ENCODE measurements at places on chromosomes 4 and X.

DNA sequence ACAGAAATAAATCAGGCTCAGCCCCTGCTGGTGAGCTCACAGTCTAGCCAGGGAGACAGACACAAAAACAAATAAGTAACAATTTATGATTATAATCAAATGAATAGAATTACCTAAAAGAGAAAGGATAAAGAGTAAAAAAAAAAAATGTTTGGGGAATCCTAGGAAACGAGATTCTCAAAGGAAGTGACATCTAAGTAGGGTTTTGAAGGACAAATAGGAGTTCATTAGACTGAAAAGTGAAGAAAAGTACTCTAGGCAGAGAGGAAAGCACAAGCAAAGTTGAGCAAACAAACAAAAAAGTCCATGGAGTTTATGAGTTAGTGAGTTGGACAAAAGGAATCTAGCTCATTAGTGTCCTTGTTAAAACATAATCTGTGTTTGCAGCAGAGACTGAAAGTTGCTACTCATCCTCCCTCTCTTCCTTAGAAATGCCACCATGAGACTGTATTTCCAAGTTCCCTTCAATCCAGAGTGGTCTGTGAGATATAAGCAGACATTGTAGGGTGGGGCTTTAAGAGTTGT, 145.6 kb downstream of the SPATA18 start:
- DNase-seq = no peak

DNA sequence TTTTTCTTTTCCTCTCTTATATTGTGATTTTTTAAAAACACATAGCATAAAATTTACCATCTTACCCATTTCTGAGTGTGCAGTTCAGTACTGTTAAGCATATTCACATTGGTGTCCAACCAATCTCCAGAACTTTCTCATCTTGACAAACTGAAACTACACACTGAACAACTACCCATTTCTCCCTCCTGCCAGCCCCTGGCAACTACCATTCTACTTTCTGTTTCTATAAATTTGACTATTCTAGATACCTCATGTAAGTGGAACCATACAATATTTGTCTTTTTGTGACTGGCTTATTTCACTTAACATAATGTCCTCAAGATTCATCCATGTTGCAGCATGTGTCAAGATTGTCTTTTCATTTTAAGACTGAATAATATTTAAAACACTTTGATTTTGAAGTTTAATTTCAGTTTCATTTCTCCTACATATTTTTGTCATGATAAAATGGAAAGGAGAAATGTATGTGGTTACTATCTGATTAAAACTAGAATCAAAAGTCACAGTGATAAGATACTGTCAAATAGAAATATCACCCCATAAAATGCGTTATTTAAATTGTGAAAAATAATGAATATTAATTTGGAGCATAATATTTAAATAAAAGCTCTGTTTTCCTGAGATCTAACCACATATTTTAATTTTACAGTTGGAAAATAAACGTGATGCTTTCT, 122.8 kb downstream of the DIPK2B start:
- no peak for DNase-seq

- no peak for DNase-seq
Observed at GRCh38 chr4:165393704-165394103, 14.9 kb downstream of the CPE start.

- DNase-seq = no peak
Observed at GRCh38 chr4:140858897-140859296, 102.7 kb upstream of the TBC1D9 start.

- no peak for DNase-seq
Observed at GRCh38 chrX:68299898-68300297, 133.4 kb downstream of the OPHN1 start.

- no peak for DNase-seq
Observed at GRCh38 chrX:36609616-36610585, 398.3 kb upstream of the FAM47C start.

DNA sequence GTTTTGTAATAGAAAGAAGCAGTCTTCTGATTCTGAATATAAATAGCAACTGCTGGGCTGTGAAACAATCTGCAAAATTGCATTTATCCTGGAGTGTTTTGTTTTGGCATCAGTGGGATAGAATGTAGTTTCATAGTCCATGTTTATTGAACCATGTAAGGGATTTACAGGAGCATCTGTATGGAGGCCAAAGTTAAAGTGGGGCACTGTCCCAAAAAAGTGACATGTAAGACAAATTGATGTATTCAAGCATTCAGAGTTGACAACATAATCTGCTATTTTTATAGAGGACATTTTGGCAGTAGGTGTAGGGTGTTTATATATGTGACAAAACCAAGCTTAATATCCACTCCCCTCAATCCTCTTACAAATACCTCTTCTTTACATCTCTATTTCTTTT, 200.5 kb upstream of the ANK2 start:
- no peak for DNase-seq

DNA sequence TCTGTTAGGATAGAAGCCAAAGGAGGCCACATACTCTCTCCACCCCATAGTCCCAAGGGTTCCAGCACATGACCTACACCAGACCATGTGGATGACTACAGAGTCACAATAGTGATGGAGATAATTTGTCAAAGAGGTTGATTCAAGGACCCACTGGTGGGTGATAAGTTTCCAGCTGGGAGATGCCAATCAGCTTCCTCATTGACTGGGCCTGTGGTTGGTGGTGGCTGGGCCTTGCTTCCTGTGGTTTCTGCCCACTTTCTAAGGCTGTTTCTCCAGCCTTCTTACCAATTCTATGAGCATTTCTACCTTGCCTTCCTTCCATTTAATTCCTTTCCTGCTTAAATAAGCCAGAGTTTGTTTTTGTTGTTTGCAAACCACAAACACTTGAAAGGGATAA, 95.5 kb upstream of the CPEB2 start:
- no peak for DNase-seq

DNA sequence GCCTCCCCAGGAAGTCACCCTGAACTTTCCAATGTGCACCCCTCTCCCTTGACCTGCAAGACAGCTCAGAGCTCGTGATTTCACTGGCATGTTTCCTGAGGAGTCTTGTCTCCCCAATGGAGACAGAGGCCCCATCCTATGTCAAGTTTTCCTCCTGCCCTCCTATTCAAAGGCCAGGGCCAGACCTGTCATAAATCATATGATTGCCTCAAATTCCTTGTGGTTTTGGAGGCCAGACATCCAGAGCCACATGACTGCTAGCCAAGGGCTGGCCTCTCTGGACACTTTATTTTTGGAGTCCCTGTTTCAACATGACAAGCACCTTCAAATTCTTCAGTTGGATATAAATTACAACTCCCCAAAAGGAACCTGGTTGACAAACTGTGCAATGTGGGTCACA, 76.0 kb upstream of the TFDP3 start:
- DNase-seq = no peak

- DNase-seq = no peak
Observed at GRCh38 chr4:42605264-42605663, 51.6 kb downstream of the ATP8A1 start.
